ENCODE measurements at places on chromosomes 4 and X.

GRCh38 chrX:137032841-137033773 lies 688 bp downstream of the GPR101 start:
- no peak for DNase-seq

DNA sequence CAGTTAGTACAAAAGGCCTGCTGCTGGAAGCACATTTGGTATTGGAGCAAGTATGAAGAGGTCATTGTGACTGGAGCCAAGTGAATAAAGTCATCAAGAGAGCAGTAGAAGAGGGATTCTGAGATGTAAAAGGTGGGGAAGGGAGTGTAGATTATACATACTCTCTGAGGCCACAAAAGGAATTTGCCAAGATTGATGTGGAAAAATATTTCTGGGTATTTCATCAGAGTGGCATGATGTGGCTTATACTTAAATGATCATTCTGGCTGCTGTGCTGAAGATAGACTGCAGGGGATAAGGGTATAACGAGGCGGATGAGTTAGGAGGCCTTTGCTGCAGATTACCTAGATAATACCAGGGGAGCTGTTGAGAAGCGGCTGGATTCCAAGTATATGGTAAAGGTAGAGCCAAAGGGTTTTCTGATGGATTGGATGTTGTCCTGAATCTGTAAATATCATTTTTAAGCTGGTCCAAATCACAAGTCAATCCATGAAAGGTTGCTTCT lies 231.8 kb upstream of the AGA start:
- DNase-seq, result no peak

- no peak for DNase-seq
Observed at GRCh38 chr4:158003212-158003611, 169.6 kb downstream of the GASK1B start.

DNA sequence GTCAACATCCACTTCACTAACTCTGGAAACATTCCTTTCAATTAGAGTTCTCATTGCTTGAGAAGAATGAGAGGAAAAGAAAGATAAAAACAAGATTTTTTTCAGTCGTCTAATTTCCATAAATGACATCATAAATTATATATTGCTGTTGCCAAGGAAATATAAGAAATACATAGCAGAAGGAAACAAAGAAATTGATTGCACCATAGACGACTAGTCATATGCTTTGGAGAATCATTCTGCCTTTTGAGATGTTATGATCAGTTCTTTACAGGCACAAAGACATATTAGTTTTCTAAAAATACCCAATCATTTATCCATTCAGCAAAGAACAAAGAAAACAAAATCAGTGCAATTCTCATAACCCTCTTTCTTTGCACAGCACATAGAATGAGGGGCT lies 672 bp upstream of the C1QTNF7 start:
- DNase-seq, result no peak

DNA sequence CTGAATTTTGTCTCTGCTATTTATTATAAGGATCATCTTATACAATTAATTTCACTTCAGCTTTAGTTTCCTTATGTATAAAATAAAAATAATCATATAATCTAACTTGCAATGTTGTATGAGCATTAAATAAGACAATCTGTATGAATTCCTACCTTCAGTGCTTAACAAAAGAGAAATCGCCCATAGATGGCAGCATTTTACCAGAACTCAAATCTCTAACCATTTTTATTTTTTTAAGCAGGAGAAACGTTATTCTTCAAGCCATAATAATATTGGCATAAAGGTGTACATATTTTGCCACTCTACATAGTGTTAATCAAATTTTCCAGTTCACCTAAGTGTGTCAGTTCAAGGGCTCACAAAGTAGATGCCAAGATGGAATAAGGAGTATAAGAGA lies 78.8 kb downstream of the TMEM47 start:
- DNase-seq, result no peak

GRCh38 chr4:74555231-74555630 lies 110.3 kb downstream of the AREG start:
- DNase-seq, result no peak

DNA sequence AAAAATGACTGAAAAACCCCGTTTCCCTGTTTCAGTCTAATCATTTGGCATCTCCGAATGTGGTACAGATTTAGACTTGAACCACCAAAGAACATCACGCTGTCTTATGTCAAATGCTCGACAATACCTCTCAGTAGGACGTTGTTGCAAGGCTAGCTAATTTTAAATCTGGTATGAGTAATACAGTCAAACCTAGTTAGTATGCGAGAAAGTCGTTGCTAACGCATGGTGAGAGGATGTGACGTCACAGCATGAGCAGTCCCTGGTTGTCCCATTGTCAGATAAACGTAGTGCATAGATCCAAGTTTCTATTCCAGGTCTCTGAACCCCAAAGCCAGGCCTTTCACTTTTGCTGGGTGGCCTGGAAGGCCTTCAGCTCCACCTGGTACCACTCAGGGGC lies 44.7 kb downstream of the SETD7 start:
- DNase-seq, result no peak

DNA sequence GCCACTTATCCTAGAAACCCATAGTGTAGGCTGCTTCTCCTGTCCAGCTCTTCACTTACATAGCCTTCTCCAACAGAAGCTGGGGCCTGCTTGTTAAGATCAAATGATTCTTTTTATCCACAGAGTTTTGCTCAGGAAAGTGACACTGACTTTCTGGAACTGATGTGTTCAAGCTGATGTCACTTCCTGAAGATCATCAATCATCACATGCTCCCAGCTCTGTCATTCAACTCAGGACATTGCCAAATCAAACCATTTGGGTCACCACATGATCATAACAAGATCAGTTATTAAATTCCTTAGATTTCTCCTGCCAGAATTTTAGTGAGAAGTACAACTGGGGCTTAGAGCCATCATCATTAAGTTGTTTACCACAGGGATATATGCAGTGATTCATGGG lies 39.4 kb downstream of the GLRA3 start:
- DNase-seq, result no peak

GRCh38 chrX:84737471-84737871 lies 235.2 kb upstream of the HDX start:
- DNase-seq, result no peak

- DNase-seq, result no peak
Observed at GRCh38 chr4:18686338-18687037, 664.9 kb upstream of the LCORL start.

GRCh38 chrX:15566244-15566643 lies 34.5 kb downstream of the ACE2 start:
- DNase-seq, result no peak

DNA sequence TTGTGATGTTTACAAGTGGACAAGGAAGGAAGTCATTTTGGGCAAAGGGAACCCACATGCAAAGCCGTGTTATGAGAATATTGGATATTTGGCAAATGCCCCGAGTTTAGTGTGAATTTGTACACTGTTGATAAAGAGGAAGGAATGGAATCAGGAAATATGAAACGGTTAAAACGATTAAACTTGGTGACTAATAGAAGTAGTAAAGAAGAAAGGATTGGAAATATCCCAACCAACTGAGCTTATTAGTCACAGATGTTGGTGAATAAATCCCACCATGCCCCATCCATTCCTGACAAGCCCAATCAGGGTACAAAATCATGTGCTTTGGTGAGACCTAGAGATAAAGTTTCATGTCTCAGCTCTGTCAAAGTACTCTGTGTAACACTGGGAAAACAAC lies 22.0 kb downstream of the ARHGAP24 start:
- no peak for DNase-seq

- DNase-seq, result no peak
Observed at GRCh38 chr4:82905205-82905604, 4.7 kb downstream of the THAP9 start.

- DNase-seq, result no peak
Observed at GRCh38 chrX:103573202-103573601, 12.1 kb upstream of the TCEAL4 start.

All from suprapubic skin (tissue), 4 donors.